Transverse colon (tissue), 4 donors: ENCODE measurements at places on chromosomes 1 and 21. TPM values are rescaled to one million over a fixed set of nuclear protein-coding genes. Genes with fewer than 3 reads are reported as not detected.

DNA sequence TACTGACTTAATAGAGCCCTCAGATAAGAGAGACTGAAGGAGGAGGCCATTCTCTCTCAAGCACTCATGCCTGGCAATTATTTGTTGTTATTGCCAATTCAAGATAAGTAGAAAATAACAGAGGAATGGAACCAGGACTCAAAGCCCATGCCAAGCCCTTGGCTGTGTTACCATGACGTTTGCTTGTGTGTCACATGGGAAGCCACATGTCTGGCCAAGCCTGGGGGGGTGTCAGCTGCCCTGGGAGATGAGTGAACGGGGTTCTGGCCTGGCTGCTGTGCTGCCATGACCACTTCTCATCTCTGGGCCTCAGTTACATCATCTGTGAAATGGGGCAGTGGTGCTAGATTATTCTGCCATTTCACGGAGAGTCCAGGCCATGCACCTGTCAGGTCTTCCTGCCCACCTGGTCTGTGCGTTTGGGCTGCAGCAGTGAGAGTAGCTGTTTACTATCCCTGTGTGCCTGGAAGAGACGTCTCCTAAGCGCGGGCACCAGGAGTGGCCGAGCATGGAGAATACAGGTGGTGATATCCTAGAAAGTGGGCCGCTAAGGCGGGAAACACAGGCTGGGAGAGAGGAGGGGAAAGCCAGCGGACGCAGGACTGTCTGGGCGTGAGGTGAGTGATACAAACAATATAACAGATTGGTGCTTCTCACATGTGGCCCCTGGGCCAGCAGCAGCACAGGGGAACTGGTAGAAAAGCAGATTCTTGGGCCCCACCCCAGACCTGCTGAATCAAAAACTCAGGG, 67.8 kb downstream of the MAN1C1 start:
- DNase-seq, result no peak

- DNase-seq, result no peak
Observed at GRCh38 chr1:205229916-205230700, 2.4 kb downstream of the TMCC2 start.

GRCh38 chr1:89987159-89987819, 7.6 kb upstream of the ZNF326 start:
- peak; percentile 58 for DNase-seq

GRCh38 chr1:51381964-51382363, 51.6 kb upstream of the TTC39A start:
- no peak for DNase-seq

GRCh38 chr1:62599044-62599443, 1.7 kb downstream of the ANGPTL3 start:
- DNase-seq, result no peak

DNA sequence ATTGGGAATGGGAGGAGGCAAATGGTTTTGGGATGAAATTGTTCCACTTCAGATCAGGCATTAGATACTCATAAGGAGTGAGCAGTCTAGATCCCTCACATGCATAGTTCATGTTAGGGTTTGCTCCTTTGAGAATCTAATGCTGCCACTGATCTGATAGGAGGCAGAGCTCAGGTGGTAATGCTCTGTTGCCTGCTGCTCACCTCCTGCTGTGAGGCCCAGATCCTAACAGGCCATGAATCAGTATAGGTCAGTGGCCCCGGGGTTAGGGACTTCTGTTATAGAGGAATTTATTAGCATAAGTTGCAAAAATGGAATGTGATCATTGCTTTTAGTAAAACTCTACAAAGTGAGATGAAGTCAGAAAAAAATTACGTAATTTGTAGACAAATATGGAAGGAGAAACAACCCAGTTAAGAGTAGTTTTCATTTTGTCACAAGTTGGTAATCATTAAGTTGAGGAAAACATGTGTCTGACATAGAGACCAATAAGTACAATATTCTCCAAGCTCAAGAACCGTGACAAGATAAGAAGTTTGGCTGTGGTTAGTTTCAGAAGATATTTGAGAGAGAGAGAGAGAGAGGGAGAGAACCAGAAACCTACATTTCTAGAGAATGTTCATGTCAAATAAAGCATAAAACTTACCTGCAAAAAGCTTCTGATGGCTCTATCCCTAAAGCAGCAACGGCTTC, 689.7 kb upstream of the PRMT6 start:
- DNase-seq, result no peak

GRCh38 chr1:31153423-31153822, 86.3 kb downstream of the NKAIN1 start:
- DNase-seq, result no peak

DNA sequence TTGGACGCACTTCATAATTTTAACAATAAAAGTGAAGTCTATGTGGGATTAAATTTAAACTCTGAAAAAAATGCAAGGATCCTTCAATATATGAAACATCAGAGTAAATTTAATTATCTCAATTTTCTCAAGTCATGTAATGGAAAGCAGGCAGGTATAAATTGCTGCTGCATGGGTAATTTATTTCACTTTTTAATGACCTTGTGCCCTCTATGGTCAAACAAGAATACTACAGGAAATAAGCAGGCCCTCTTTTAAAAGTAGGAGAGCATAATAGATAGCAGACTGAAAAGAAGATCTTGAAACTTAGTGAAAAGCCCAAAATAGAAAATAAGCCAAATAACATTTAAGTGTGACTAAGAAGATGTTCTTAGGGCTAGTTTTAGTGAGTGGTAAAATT, 22.9 kb downstream of the BCAS2 start:
- DNase-seq, result no peak

The HSD3B1 gene
- total RNA-seq, result not detected

The CLDN17 gene
- not detected for total RNA-seq

The WARS2 gene
- total RNA-seq, result 18.6 TPM

DNA sequence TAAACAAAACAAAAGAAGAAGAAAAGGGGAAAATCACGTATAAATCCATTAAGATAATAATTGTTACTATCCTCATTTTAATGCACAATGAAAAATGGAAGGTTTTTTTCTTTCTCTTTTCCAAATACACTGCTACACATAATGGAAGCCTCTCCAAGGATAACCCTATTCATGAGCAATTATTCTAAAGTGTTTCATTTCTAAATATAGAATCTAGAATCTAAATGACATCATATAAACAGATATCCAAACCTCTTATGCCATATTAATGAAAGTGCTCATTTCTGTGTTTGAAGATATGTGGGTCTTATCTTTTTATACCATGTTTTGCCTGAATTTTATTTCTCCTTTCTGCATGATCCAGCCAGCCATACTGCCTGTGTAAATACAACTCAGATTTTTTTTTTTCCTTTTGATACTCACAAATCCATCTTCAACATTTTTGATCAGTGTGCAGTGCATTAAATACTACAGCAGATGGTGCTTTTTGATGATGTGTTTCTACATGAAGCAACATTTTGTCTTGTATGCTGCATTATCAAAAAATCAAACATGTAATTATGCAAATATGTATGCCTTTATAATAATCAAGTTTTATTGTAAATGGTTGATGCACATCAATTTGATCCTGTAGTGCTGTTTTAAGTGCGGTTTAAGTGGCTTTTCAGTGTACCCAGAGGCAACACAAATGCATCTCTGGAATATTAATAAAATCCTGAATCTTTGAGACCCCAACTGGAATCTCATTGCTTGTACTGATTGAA, 625.6 kb upstream of the PTBP2 start:
- DNase-seq, result no peak

DNA sequence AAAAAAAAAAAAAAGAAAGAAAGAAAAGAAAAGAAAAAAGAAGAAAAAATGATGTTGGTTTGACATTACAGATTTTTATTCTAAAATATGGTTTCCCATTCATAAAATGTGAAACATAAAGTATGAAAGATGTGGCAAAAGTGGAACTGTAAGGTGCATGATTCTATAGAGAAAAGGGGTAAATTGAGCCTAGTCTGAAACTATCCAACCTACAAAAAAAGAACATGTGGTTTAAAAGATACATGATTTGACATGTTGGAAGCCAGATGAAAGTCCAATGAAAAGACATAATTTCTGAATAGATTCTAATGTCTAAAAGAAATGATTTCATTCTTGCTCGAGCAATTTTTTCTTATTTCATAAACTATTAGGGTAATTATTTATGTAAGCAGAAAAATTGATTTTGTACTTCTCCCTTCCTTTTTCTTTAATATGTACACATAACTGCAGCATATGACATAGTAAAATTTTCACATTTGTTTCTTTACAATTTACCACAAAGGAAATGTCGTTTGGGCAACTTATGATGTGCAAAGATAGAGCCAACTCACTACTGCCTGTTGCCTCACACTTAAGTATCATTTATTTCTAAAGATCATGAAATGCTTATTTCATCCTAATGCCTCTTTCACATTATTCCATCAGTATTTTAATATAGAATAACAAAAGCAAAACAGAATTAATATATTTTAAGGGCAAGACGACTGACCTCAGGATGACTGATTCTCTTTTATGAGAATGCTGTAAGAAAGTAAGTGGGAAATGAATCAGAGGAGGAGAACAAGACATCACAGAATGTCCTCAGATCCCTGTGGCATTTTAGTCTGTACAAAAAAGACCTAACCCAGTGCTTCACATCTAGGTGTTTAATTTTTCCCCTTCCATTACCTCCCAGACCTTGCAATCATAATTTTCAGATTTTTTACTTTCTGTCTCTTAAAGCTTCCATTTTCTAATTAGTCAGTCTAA, 165.8 kb upstream of the HMCN1 start:
- no peak for DNase-seq

The GJA8 gene
- not detected for total RNA-seq

DNA sequence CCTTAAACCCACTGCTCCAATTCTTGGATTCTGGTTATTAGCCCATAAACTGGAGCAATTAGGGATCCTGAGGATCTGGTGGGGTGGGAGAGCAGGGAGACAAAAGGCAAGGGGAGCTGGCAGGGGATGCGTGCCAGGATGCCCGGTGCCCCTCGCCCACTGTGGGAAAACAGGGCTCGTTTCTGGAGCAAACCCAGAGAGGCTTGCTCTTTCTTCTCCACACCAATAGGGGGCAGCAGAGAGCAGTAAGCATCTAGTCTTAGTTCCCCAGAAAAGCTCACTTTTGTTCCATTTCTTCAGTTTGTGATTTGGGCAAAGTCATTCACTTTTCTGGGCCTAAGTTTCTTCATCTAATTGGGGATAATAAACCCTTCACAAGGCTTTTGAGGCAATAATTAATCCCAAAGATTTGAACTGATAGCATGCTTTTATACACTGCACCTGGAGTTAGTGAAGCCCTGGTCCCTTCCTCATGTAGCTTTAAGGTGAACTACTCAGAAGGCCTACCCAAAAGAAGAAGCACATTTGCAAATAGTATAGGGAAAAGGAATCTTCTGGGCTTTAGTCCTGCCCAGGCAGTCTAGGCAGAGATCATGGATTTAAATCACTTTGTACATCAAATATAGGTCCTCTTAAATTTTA, 160.6 kb upstream of the USP24 start:
- peak; percentile 30 for DNase-seq

- DNase-seq, result no peak
Observed at GRCh38 chr1:21612057-21612456, 57.1 kb downstream of the RAP1GAP start.

The ELOA gene
- 33.5 TPM for total RNA-seq

DNA sequence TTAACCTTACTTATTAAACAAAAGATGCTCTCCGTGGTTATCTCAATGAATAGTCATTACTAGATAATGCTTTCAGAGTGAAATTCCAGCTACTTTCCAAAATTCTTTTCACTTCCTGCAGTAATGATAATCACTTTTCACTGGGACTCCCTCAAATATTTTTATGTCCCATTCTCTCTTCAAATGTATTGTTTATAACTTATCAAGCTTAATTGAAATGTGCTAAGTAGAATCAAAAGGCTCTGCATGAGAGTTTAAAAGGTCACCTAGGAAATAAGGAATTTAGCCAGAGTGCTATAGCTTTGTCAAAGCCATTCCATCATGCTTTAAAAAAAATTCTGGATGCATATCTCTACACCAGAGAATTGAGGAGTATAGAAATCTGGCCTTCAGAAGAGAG, 106.4 kb downstream of the ODF2L start:
- no peak for DNase-seq

- DNase-seq, result peak; percentile 4
Observed at GRCh38 chr1:228280106-228280901, 72.5 kb downstream of the OBSCN start.

GRCh38 chr1:215417122-215417521, 150.0 kb upstream of the KCTD3 start:
- DNase-seq, result no peak

GRCh38 chr21:31929548-31929947, 56.7 kb downstream of the HUNK start:
- no peak for DNase-seq

DNA sequence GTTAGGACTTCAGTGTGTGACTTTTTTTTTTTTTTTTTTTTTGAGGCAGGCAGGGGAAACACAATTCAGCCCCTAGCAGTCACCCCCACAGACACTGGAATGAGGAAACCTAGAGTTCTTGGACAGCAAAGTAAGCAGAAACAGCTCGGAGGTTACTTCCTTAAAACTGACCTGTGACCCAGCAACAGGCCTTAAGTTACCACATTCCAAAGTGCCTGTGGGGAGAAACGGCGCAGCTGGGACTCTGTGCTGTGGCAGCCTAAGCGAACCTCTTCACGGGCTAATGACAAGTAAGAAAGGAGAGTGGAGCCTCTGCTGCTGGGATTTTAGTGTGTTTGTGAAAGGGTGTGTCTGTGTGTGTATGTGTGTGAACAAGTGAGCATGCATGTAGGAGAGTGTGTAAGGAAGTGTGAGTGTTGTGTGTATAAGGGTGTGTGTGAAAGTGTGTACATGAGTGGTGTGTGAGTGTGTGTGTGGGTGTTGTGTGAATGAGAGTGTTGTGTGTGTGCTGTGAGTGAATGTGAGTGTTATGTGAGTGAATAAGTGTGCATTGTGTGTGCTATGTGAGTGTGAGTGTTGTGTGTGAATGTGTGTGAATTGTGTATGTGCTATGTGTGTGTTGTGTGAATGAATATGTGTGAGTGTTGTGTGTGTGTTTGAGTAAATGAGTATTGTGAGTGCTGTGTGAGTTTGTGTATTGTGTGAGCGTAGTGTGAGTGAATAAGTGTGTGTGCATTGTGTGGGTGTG, 180.8 kb downstream of the BRINP2 start:
- DNase-seq, result peak; percentile 50

- peak; percentile 58 for DNase-seq
Observed at GRCh38 chr1:115671176-115671934, 29.6 kb downstream of the VANGL1 start.

The PPM1J gene
- total RNA-seq, result not detected

DNA sequence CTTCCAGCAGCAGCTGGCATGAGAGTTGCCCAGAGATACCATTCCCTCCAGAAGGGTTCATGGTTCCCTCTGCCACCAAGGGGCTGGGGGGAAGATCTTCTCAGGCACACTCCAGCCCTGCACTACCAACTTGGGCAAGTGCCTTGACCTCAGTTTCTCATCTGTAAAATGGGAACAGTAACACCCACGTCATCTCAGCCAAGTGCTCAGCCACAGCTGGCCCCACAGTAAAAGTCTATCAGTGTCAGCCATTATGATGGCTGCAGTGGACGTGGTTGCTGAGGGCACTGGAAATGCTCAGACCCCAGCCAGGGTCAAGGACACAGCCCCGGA, 16.3 kb upstream of the TAS1R2 start:
- DNase-seq, result no peak

GRCh38 chr1:16348414-16349182, 3.7 kb downstream of the FBXO42 start:
- DNase-seq, result no peak

- no peak for DNase-seq
Observed at GRCh38 chr1:111983500-111983899, 6.0 kb downstream of the KCND3 start.

The PIK3R3 gene
- total RNA-seq, result 5.9 TPM

The CLIC6 gene
- 4.9 TPM for total RNA-seq

GRCh38 chr1:51839094-51839493, 39.4 kb downstream of the NRDC start:
- no peak for DNase-seq
